Common myeloid progenitor, CD34-positive (primary cell): ENCODE measurements at places on chromosomes 3 and 15.
A peak's percentile ranks its signal among the peaks of the same experiment; 100 is the strongest.

DNA sequence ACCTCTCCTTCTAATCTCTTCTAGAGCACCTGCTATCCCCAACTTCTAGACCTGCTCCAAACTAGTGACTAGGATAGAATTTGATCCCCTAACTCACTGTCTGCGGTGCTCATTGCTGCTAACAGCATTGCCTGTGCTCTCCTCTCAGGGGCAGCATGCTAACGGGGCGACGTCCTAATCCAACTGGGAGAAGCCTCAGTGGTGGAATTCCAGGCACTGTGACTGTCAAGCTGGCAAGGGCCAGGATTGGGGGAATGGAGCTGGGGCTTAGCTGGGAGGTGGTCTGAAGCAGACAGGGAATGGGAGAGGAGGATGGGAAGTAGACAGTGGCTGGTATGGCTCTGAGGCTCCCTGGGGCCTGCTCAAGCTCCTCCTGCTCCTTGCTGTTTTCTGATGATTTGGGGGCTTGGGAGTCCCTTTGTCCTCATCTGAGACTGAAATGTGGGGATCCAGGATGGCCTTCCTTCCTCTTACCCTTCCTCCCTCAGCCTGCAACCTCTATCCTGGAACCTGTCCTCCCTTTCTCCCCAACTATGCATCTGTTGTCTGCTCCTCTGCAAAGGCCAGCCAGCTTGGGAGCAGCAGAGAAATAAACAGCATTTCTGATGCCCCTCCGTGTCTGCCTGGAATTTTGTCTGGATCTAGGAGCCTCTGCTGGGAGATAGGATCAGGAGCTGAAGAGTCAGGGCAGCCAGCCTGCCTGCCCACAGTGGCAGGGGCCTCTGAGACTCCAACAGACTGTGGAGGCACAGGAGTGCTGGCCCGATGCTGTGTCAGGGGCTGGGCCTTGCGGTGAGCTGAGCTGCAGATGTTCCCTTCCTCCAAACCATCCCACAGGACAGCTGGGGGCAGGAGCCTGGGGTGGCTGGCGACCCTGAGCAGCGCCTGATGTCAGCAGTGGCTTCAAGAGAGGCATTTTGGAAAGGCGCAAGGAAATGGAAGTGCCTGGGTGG, 3.0 kb downstream of the ISLR start:
- no peak for DNase-seq
- no peak overlapping the region for H3K27ac ChIP-seq
- H3K4me1 ChIP-seq: peaks cover 6% of the 10 kb centered on the region

DNA sequence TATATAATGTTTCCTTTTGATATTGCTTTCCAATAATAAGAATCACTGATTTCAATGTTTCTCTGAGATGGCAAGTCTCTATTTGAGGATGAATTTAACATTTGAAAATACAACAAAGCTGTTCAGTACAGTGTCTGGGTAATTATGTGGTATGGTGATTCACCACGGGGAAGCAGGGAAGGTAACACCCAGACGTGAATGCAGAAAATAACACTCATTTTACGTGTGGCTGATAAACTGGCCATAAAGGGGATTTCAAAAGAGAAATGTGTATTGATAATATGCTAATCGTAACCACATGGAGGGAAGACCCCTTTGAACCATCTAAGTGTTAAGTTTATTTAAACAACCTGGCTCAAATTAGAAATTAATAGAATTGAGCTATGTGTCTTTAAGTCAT, 344.6 kb downstream of the GRM7 start:
- no peaks in the 10 kb centered on the region for H3K4me1 ChIP-seq
- peak; percentile 21 for DNase-seq
- H3K27ac ChIP-seq: peak overlapping the region; percentile 44
- no peak overlapping the region for H3K4me3 ChIP-seq

- no peaks in the 10 kb centered on the region for H3K4me1 ChIP-seq
- no peaks in the 10 kb centered on the region for H3K27me3 ChIP-seq
- no peaks in the 10 kb centered on the region for H3K36me3 ChIP-seq
- no peak overlapping the region for H3K27ac ChIP-seq
- H3K4me3 ChIP-seq: no peak overlapping the region
Observed at GRCh38 chr15:93515256-93516051, 426.4 kb upstream of the RGMA start.

- no peaks in the 10 kb centered on the region for H3K27me3 ChIP-seq
- no peaks in the 10 kb centered on the region for H3K36me3 ChIP-seq
- DNase-seq: no peak
- H3K27ac ChIP-seq: no peak overlapping the region
- no peaks in the 10 kb centered on the region for H3K4me1 ChIP-seq
Observed at GRCh38 chr15:62488387-62488786, 323.3 kb upstream of the C2CD4B start.

DNA sequence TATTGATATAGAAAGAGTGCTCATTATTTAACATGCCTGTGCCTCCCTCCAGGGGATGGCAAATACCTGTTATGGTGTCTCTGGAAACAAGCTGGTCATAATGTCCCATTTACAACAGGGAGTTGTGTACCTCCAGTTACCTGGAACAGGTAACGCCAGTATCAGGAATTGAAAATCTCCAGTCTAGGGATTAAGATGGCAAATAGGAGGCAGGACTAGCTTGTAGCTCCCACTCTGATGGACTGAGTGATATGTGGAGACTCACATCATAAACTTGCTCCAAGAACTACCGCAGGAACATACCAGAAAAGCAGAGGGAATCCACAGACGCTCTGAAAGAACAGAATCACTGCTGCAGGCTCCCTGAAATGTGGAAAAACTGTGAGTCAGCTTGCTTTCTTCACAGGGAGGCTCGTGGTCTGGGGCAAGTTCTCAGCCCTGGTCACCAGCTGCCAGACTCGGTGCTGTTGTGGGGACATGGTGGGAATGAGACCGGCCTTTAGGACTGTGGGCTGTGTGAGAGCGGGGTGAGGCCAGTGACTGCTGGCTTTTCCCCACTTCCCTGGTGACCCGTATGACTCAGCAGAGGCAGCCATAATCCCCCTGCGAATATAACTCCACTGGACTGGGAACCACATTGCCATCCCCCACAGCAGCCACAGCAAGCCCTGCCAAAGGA, 97.4 kb downstream of the KCNAB1 start:
- H3K36me3 ChIP-seq: no peaks in the 10 kb centered on the region
- no peak for DNase-seq
- H3K4me1 ChIP-seq: no peaks in the 10 kb centered on the region
- H3K27ac ChIP-seq: no peak overlapping the region
- H3K4me3 ChIP-seq: no peak overlapping the region

- H3K4me3 ChIP-seq: no peak overlapping the region
- H3K27ac ChIP-seq: no peak overlapping the region
- no peaks in the 10 kb centered on the region for H3K4me1 ChIP-seq
- no peaks in the 10 kb centered on the region for H3K36me3 ChIP-seq
- DNase-seq: no peak
- H3K27me3 ChIP-seq: no peaks in the 10 kb centered on the region
Observed at GRCh38 chr3:140711390-140712035, 33.6 kb downstream of the TRIM42 start.

DNA sequence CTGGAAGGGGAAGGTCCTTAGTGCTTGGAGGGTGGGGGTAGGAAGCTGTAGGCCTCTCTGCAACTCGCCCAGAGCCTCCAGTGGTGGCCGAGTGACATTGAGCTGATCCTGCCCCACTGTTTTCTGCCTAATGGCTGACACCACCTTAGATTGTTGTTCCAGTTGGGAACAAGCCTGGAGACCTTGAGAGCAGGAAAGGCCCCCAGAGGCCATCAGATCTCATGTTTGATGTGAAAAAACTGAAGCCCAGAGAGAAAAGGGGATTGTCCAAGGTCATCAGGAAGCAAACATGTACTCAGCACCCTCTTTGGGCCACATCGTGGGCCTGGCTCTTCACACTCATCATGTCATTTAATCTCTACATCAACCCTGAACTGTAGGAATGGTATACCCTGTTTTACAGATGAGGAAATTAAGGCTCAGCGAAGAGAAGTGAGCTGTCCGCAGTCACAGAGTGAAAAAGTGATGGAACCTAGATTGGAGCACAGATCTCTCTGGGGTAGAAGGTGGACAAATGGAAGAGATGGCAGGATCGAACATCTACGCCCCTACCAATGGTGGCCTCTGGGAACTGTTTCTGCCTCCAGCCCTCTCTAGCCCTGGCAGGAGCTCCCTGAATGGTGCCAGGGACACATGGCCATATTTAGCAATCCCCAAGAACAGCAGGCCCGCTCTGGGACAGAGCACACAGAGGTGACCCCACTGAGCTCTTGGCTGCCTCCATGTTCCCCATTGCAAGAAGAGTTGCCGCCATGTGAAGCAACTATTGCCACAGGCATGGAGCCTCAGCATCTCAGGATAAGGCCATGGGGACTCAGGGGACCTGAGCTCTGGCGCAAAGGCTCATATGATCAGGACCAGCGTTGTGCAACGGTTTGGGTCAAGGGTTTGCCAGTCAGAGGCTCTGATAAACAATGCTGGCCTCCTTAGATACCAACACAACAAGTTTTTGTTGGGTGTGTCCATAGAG, 31.6 kb upstream of the TSEN2 start:
- H3K4me1 ChIP-seq: peaks cover 4% of the 10 kb centered on the region
- H3K36me3 ChIP-seq: no peaks in the 10 kb centered on the region
- H3K4me3 ChIP-seq: no peak overlapping the region
- no peaks in the 10 kb centered on the region for H3K27me3 ChIP-seq

DNA sequence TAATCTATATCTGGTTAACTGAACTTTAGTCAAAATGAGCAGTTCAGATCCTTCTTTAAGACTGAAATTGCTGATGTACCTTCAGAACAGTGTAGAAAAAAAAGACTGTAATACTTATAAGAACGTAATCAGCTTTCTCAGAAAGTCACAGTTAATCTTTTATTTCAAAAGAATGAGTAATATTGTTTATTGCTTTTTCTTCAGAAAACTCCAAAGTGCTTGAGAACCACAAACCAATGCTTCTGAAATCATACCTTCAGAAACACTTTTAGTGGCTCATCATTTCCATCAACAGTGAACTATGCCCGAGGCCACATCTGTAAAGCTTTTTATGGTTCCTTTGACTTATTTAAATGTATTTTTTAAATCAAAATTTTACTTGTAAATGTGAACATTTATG, 33.3 kb upstream of the CLASP2 start:
- no peak overlapping the region for H3K27ac ChIP-seq
- H3K4me3 ChIP-seq: no peak overlapping the region
- no peaks in the 10 kb centered on the region for H3K27me3 ChIP-seq
- H3K36me3 ChIP-seq: no peaks in the 10 kb centered on the region
- H3K4me1 ChIP-seq: peaks cover 12% of the 10 kb centered on the region

DNA sequence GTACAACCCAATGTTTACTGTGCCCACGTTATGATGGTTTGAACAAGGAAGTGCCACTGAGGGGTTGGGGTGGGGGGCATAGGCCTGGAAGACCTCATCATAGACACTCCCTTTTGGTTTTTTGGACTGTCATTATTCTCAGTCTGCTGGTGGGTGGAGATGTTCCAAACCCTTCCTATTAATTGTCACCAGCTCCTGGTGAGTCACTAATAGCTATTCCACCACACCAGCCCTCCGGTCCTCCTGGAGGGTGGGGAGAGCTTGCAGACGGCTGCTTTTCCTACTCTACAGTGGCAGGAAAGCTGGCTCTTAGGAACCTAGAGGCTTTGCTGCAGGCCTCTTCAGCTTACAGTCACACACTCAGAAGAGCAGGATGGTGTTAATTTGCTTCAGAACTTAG, 9.0 kb upstream of the COPG1 start:
- DNase-seq: no peak
- peaks cover 3% of the 10 kb centered on the region for H3K4me1 ChIP-seq
- no peak overlapping the region for H3K4me3 ChIP-seq
- H3K36me3 ChIP-seq: no peaks in the 10 kb centered on the region

DNA sequence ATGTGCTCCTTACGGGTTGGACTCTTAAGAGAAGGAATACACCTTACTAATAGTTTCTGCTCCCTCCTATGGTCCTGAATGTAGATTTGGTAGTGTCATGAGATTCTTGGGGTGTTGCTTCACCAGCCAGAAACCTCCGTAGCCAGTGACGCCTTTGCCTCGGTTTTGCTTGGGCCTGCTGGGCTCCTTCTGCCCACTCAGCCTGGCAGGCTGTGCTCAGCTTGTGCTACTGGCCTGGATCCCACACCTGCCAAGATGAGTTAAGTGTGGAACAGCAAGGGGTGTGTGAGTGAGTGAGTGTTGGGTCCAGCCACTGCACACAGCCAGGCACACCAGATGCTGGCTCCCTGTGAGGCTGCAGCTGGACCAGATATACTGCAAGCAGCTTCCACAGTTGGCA, 560.1 kb downstream of the NLGN1 start:
- DNase-seq: no peak
- no peak overlapping the region for H3K4me3 ChIP-seq
- no peaks in the 10 kb centered on the region for H3K4me1 ChIP-seq
- H3K27me3 ChIP-seq: no peaks in the 10 kb centered on the region
- no peaks in the 10 kb centered on the region for H3K36me3 ChIP-seq

DNA sequence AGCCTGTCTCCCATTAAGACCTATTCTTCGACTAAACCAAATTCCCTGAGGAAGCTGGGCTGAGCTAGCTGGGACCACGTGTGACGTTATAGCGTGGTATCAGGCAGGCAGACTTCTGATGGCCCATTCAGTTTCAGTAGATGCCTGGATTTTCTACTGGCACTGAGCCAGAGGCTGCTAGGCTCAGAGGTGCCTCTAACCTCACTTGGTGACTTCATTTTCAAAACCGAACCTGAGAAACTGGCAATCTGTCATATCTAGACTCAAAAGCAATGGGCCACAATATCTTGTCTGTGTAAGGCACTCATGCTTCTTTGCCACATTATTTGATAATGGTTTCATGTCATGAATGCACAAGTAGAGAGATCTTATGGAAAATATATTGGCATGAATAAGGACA, 352.1 kb upstream of the AZI2 start:
- H3K4me3 ChIP-seq: no peak overlapping the region
- H3K27me3 ChIP-seq: no peaks in the 10 kb centered on the region
- no peak overlapping the region for H3K27ac ChIP-seq
- H3K36me3 ChIP-seq: no peaks in the 10 kb centered on the region
- no peak for DNase-seq

DNA sequence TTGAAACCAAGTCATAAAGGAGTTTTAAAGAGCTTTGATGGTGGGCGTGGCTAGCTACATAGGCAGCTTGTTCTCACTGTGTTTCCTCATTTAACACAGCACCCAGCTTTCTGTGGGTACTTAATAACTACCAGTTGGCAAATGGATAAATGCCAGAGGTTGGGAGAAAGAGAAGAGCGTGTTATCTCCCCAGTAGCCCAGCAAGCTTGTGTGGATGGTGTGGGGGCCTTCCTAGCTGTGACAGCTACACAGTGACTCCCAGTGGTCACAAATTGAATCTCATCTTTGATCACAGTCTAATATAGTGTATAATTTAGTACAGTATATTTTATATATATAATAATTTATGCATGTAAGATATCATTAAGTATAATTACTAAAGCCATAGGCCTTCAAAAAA, 984.1 kb downstream of the EPHA3 start:
- H3K4me1 ChIP-seq: no peaks in the 10 kb centered on the region
- no peaks in the 10 kb centered on the region for H3K27me3 ChIP-seq
- DNase-seq: peak; percentile 48
- no peak overlapping the region for H3K4me3 ChIP-seq
- H3K36me3 ChIP-seq: no peaks in the 10 kb centered on the region
- H3K27ac ChIP-seq: no peak overlapping the region

DNA sequence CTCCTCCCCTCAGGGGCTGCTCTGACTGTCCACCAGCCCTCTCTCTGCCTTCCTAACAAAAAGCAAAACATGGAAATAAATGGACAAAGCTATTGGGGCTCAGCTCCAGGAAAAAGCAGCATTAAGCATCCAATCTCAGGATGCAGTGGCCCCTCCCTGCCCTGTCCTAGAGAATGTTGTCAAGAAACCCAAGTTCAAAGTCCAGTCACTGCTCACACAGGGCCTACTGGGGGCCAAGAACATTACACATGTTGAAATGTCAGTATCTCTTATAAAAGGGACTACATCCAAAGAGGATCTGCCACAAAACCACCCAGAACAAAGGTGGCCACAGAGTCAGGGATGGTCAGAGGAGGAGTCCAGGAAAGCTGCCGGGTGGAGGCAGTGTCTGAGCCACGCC, 7.6 kb upstream of the GRIP2 start:
- no peak overlapping the region for H3K27ac ChIP-seq
- H3K4me3 ChIP-seq: no peak overlapping the region
- no peaks in the 10 kb centered on the region for H3K36me3 ChIP-seq
- H3K27me3 ChIP-seq: peaks cover 3% of the 10 kb centered on the region
